Occipital lobe (tissue), 3 donors: ENCODE measurements at places on chromosomes 3 and 15. TPM values are rescaled to one million over a fixed set of nuclear protein-coding genes. Genes with fewer than 3 reads are reported as not detected.
A peak's percentile ranks its signal among the peaks of the same experiment; 100 is the strongest.

KBTBD13 gene
- not detected for total RNA-seq

DNA sequence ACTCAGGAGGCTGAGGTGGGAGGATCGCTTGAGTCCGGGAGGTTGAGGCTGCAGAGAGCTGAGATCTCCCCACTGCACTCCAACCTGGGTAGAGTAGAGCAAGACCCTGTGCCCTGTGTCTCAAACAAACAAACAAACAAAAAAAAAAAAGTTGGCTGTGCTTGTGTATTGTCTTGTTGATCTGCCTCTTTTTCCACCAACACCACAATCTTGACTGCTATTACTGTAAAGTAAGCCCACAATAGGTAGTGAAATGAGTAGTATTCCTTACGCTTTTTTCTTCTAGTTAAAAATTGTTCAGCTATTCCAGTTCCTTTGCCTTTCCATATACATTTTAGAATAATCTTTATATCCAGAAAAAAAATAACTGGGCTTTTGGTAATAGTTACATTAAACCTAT is 35.5 kb downstream of the PTH1R start:
- no peak for DNase-seq

DNA sequence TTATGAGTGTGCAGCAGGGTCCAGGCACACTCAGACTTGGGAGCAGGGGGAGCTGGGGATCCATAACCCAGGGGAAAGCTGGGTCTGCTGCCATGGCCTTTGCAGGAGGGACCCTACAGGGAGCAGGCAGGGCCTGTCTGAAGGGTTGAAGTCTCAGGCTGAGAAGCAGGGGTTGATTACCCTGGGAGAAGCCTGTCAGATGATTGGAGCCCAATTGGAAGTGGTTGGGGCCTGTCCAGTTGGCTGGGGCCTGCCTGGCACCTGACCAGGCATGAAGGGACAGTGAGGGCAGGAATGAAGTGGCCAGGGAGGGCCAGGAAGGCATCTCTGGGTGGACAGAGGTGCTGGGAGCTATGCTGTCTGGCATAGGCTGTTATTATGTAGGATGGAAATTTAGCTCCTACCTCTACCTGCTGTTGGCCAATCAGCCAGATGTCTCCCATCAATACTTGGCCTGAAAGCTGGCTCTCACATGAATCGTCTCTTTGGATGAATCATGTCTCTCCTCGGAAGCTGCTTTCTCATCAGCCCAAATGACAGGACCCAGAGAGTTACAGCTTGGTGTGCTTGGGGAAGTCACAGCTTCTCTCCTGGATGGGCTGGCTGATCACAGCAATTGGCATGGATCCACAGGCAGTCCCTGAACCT is 27.4 kb upstream of the SLCO2A1 start:
- no peak for DNase-seq

NEO1 gene
- total RNA-seq = 219 TPM

DNA sequence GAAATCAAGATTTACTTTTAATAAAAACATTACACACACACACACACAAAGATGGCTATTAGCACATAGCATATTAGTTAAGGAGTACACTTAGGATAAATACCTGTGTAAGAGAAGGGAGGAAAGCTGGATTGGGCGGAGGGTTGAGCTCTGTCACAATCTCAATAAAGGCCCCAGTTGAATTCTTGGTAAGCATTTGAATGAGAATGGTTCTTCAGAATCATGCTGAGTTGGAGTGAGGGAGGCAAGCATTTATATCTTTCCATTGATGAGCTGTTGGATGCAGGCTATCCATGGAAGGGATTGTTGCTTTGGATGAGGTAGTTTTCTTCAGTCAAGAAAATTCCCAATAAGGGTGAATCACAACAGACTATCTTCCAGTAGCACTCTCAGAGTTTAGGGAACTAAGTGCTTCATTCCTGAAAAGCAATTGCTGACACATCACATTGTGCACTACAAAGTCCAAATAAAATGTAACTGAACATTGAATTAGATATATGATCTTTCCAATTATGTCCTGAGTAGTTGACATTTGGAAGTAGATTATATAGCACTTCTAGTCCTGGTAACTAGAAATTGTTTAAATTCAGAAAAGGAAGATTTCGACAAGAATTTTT is 95.7 kb downstream of the SUCNR1 start:
- no peak for DNase-seq

P3H2 gene
- total RNA-seq = 2.8 TPM

DNA sequence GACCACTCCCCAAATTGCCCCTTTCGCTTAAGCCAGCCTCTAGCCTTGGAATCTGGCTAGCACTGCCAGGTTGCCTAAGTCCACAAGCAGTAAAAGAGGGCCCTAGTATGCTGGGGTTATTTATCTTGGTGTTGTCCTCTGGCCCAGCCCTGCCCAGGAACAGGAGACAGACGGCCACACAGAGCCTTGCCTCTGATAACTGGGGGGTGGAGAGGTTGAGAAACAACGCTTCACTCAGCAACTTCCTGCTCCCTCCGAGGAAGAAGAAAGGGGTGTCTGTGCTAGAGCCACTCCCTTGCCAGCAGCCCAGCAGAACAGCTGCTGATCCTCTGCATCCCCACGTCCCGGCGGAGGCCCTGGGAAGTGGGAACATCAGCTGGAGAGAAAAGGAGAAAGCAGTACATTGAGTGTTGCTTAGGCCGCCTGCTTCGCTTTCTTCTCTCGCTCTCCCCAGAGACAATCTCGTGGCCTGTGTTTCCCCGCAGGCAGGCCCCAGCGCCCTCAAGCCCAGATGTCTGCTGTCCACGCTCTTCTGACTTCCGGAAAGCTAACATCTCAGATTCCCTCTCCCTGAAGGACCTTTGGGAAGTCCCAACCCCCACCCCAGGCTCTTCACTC is 22.6 kb upstream of the C3orf70 start:
- DNase-seq = peak; percentile 61

IL17RB gene
- total RNA-seq = 2.2 TPM

- no peak for DNase-seq
These were observed 9.0 kb downstream of the HCLS1 start for GRCh38 chr3:121651684-121652083.

GRCh38 chr3:15795651-15796308 is 2.0 kb downstream of the ANKRD28 start:
- DNase-seq = no peak

- DNase-seq = peak; percentile 87
These were observed 14.9 kb downstream of the PLEKHO2 start for GRCh38 chr15:64856429-64857145.

ADCY5 gene
- total RNA-seq = 30.7 TPM

DNA sequence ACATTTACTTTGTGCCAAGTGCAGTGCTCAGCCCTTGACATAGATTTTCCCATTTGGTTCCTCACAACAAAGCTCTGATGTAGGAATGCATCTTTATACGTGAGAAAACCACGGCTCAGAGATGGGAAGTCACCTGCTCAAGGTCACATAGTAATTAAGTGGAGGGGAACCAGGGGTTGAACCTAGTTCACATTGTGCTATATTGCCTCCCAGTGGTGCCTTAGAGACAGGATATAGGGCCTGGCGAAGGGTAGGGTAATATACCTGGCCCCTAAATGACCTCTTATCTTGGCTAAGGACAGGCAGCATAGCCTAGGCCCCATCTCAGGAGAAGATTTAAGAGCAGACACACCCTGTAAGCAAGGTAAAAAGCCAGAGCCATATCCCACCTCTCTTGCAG is 71.5 kb downstream of the FOXP1 start:
- no peak for DNase-seq

GRCh38 chr15:35299059-35299735 is 214.1 kb upstream of the NANOGP8 start:
- no peak for DNase-seq

C2CD4B gene
- 0.94 TPM for total RNA-seq

TMCO5A gene
- total RNA-seq = not detected

- no peak for DNase-seq
These were observed 10.6 kb downstream of the RAB7A start for GRCh38 chr3:128736601-128737000.

FYCO1 gene
- total RNA-seq = 2.5 TPM

TRH gene
- 1.1 TPM for total RNA-seq

DNA sequence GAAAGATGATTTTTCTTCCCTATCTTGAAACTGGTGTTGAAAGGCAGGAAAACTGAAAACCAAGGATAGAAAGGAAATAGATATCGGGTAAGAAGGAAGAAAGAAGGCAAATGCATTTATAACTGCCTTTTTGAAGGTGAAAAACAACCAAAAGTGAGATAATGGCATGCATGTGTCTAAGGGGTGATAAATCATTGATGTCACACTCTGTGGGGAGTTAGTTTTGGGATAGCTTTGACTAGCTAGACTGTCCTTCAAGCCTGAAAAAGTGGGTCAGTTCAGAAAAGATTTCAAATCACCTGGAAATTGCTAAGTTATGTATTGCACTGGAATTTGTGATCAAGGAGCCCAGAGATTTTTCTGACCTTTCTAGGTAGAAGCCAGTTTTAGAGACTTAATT is 142.2 kb upstream of the UMPS start:
- DNase-seq = no peak

DNA sequence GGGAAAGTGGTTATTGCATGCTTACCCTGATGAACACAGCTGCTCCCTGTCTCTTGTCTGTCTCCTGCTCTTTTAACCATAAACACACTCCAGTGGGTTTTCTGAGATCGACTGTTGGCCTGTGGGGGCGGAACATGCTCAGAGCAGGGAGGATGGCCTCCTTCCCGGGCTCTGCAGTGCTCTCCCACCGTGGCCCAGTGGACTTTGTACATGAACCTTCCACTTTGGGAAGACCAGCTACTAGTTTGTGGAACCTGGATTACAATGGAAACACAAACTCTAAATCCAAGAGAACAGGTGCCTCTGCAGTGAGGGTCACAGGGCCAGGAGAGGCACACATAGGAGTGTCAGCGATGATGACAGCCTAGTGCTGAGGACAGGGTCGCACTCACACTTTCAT is 56.5 kb downstream of the KLF13 start:
- DNase-seq = no peak

DNA sequence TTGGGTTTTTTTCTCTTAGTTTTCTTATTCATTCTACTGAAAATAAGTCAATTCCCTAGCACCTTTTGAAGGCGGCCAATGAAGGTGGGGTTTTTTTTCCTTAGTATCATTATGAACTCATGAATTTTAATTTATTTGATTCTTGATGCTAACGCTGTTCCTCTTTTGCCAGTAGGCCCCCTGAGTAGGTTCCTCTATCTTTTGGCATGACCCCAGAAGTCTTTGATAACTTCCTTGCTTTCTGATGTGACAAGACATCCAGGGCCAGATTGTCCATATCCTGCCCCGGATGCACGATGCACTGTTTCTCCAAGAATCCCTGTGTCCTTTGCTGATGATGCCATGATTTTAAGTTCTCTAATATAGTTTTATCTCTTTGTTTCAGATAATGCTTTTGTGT is 20.6 kb downstream of the LRRK1 start:
- no peak for DNase-seq

DNA sequence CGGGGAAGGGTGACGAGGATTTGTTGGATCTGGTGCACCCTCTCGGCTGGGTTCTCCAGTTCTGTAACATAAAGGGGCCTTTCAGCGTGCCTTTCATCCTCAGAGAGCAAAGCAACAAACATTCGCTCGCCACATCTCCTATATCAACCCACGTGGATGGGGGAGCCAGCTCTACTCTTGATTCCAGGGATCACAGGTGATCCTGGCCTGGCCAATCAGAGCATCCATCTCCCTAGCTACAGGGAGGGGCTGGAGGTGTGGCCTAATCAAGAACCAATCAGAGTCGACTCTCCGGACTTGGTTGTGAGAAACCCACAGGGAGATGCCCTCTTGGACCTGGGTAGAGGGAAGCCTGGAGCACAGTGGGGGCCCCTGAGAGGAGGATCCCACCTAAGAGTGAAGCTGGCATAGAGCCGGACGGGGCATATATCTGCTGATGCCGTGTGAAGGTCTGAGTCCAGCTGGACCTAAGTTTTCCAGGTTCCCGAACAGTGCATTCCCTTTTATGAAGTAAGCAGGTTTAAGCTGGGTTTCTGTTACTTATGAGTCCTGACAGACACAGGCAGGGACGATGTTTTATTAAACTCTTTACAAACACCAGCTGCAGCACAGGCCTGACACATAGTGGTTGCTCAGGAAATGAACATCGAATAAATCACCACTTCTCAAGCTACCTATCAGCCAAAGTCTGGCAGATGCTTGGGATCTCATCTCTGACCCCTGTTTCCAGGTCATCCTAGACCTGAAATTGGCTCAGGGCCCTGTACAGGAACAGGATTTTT is 50.7 kb upstream of the RAD18 start:
- no peak for DNase-seq
